ENCODE measurements at places on chromosomes 3 and 15. TPM values are rescaled to one million over a fixed set of nuclear protein-coding genes. Genes with fewer than 3 reads are reported as not detected.
A peak's percentile ranks its signal among the peaks of the same experiment; 100 is the strongest.

ACSBG1 gene
- 0.52 TPM for total RNA-seq

CLASP2 gene
- 67.0 TPM for total RNA-seq

GOLGA6L7 gene
- total RNA-seq: not detected

GRCh38 chr3:152277198-152277597, 8.5 kb downstream of the MBNL1 start:
- DNase-seq: no peak

- DNase-seq: peak; percentile 35
These were observed at the start of gene PARP15 for GRCh38 chr3:122577409-122578031. PARP15 (plus strand) TSS chr3:122577650; CDS start chr3:122577668, 18 bp downstream.

All from activated T-helper 1 cell treated with anti-CD3 and anti-CD28 coated beads, Interleukin-12 subunit alpha, Interleukin-12 subunit beta, Interleukin-2, Interleukin-4 antibody, amounts not matched to agents 30 ng/mL and 10 ng/mL and 1 ng/mL, durations not matched to agents 14 hours and 24 hours and 36 hours (primary cell).